Stimulated activated CD4-positive, alpha-beta T cell treated with anti-CD3 and anti-CD28 coated beads, Interleukin-12 subunit alpha, Interleukin-12 subunit beta, amount 100 ng/mL, for 4 hours (primary cell): ENCODE measurements at places on chromosomes 12 and 14.
A peak's percentile ranks its signal among the peaks of the same experiment; 100 is the strongest.

DNA sequence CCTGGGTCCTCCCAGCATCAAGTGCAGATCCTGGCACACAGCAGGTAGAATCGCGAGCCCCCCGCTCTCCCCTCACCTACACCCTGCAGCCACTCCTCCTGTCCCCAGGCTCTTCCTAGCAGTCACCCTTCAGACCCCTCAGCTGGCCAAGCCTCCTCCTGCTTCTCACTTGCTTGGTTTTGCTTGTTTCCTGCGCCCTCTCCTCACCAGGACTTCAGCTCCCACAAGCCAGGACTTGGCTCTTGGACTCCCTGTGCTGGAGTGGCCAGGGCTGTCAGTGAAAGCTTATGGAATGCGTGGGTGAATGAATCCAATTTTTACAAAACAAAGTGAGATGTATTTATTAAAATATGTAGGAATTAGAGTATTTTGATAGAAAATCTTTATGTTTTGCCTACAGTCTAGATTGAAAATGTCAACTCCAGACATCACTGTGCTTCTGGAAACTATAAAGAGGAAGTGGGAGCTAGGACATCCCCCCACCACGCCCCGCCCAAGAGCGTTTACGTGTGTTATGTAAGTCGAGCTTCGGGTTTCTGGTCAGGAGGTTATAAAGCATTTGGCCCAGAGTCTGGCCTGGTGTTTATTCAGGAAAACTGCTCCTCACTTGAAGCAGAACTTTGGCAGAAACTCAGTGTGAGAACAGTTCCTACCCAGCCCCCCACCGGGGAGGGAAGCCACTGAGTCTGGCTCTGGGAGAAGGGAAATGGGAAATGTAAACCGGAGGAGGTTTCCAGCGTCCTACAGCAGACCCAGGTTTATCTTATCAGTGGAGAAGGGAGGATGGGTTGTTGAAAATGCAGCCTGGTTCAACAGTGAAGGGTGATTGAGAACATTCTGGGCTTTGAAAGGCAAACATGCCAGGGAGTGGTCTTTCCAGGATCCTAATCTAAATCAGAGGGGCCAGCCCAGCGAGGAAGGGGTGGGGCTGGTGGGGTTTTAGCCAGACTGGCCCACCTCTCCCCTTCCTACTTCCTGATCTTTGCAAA, 8.8 kb downstream of the ALDH2 start:
- no peak for DNase-seq

DNA sequence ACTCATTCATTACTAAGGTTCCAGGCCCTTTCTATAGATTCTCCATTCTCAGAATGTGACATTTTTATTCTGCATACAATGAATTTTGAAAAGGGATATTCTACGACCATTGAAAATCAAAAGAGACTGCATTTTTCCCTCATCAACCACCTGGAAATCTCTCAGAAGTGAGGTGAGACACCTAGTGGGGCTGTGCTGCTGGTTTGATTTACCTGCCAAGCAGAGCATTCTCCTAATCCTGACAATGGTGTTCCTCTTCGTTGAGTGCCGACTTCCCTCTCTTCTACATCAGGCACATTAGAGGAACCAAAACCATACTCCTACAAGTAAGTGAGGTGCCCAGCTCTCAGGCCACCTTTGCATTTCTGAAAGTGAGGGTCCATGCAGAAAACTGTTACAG, 14.9 kb downstream of the CKB start:
- no peak for DNase-seq

DNA sequence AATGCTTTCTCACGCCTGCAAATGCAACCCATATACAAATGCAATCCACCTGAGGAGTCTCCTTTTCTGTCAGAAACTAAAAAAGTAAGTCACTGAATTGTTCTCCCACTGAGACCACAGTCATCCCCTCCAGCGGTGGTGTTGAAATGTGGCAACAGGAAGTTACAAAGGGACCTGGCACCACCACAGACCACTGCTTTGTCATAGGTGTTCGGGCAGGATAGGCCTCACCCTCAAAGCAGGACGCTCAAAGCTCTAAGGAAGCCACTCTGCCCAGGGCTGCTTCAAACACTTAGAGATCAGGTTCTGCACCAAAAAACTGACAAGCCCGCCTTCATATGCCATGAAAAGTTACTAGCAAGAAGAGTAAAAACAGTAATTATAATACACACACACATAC, 11.3 kb downstream of the PHLDA1 start:
- DNase-seq, result peak; percentile 41

- no peak for DNase-seq
Observed at GRCh38 chr14:22524115-22524783, 64.8 kb downstream of the DAD1 start.

DNA sequence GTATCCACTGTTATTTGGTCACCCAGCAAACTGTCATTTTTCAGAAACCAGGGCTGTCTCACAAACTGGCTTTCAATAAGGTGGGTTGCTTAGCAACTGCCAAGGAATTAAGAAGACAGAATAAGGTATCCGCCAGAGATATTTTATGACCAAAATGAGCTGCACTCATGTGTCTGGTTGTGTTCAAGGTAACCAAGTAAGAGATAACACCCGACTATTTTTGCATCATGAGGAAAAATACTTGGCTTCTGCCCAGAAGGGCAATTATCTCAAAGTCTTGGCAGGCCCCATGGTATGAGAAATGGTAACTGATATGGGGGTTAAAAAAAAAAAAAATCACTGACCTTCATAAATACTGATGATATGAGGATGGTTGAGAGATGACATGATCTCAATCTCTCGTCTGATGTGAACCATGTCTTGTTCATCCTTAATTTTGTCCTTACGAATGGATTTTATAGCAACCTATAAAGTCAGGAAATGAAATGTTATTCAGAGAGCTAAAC, 32.6 kb downstream of the NUAK1 start:
- DNase-seq, result no peak

- DNase-seq, result no peak
Observed at GRCh38 chr12:10310926-10311720, 3.5 kb downstream of the KLRD1 start.

DNA sequence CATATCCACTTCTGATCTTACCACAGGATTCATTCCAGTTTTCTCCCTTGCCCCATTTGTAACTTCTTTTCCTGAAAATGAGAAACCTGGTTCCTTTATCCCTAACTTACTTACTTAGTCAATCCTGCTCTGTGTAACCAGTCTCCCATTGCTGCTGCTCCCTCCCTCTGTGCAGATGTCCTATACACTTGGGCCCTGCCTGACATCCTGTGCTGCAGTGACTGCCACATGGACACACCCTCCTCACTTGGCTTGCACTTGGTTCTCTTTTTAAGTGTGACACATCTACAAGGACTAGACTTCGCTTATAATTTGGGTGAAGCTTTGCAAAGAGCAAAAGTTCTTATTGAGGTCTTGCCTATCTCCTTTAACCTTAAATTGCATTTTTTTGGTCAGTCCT, 51.4 kb downstream of the FGD4 start:
- no peak for DNase-seq

DNA sequence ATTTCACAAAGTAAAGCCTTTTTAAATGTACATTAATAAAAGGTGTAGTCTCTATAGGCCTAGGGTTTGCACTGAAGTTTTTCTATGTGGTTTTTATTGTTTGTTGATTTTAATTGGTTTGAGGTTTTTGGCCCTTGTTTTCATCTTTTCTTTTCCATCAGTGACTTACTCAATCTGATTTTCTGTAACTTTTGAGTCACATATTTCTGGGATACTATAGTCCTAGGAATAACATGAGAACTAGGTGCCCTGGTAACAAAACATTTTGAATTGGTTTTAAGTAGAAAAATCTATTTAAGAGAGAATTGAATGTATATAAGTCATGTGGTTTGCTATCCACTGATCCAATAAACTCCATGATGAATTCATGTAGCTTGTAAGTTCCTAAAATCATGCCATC, 311.9 kb downstream of the CEP128 start:
- no peak for DNase-seq

DNA sequence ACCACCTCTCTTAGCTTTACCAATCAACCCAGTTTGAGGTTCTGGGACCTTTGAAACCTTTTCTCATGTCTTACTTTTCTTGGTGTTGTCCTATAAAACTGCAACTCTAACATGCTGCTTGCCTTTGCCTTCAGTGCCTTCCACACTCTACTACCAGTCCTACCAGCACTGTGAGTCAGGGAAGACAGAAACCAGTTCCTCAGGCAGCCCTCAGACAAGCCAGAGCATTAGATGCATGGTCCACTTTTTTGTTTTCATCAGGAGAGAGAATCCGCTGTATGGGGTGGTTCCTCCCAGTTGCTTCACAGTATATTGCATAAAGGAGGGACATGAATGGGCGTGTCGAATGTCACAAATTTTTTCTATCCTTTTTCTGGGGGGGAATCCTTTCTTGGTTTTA, 17.3 kb upstream of the KLRB1 start:
- no peak for DNase-seq

DNA sequence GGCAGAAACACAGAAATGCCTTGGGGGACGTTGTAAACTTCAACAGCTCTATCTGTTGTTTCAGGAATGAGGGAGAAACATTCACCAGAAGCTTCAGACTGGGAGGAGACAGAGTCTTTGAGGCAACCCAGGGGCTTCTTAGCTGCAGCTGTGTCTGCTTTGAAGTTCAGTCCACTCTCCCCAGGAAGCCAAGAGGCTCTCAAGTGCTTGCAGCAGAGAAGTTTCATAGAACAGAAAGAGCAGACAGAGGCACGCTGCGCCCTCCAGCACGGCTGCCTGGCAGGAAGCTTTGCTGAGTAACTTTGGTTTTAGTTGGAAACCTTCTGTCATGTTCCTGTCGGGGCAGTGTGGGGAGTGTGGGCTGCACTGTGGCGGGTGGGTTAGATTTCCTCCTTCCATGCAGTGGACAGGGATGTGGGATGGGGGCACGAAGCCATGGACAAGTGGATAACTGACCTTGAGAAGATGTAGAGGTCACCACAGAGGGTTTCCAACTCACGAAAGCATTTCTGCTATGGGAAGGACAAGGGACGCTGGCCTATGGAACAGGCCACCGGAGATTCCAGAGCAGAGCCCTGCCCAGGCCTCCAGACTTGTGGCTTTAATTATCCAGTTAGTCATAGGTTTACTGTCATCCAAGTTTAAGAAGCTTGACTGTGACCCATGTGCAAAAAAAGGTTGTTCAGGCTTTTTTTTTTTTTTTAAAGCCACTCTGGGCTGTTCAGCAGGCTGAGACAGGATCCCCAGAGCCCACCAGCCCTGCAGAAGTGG, 107.7 kb downstream of the ARF6 start:
- DNase-seq, result peak; percentile 67

- DNase-seq, result no peak
Observed at GRCh38 chr14:34781242-34781641, 66.8 kb upstream of the CFL2 start.
